ENCODE measurements at places on chromosomes 1 and 21.

DNA sequence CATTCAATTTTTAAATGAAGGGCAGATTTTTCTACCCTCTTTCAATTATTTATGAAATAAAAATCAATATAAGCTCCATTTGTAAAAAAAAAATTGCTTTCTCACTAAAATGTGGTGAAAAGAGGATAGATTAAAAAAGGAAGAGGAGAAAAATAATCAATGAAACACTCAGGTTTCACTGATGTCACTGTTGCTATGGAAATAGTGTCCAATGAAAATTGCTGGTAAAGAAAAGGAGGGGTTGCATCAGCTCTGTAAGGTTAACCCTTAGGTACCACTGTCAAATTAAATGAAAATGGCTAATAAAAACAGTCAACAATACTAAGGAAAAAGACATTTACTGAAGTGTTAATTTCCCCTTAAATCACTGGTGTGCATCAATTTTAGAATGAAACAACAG is 91.6 kb upstream of the TTC39A start:
- no peak for DNase-seq

GRCh38 chr1:151716405-151716762 is 219 bp downstream of the CELF3 start:
- DNase-seq: no peak

GRCh38 chr1:3811595-3811911 is 15.3 kb upstream of the LRRC47 start:
- DNase-seq: no peak

GRCh38 chr1:14862114-14862771 is 263.8 kb downstream of the KAZN start:
- DNase-seq: no peak

GRCh38 chr1:192936313-192937018 is 122.7 kb downstream of the UCHL5 start:
- no peak for DNase-seq

- DNase-seq: no peak
Measured at GRCh38 chr1:92857817-92858216, 26.0 kb downstream of the RPL5 start.

DNA sequence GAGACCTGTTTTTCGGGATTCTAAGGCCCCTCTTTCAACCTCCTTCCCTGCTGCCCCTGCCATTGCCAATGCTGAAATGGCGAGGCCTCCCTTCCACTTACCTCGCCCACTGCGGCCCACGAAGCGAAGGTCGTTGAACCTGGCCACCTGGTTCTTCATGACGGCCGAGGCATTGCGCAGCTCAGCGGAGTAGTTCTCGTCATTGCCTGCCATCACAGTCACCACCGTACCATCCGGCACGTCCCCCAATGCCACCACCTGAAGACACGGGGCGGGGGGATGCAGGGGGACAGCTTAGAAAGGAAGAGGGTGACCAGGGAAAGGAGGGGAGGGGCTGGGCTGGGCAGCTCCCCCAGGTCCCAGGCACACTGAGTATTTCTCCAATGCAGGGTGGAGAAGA is 2.6 kb downstream of the RUNX3 start:
- DNase-seq: no peak

- DNase-seq: no peak
Measured at GRCh38 chr1:212229654-212230053, 55.6 kb upstream of the PPP2R5A start.

- DNase-seq: no peak
Measured at GRCh38 chr1:244060117-244060516, 9.0 kb downstream of the ZBTB18 start.

All from stimulated activated CD8-positive, alpha-beta memory T cell treated with anti-CD3 and anti-CD28 coated beads, Interleukin-15, amount 100 ng/mL, for 1 hour (primary cell).